ENCODE measurements at places on chromosomes 6 and 20.

DNA sequence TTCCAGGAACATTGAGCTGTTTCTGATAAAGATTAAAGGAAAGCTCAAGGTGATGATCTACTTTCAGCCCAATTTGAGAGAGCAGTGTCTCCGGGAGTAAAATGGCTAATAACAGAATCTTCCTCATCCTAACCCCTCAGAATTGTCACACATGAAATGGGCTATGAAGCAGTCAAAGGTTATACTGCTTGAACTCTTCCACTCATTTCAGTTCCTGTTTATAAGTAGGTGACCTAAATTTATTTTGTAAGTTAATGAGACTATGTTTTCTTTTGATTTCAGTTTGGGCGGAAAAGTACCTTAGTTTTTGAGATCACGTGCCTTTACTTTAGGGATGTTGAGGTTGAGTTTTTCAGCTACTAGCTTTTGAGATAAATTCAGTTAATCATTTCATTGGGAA is 47.2 kb downstream of the QKI start:
- no peak for DNase-seq

DNA sequence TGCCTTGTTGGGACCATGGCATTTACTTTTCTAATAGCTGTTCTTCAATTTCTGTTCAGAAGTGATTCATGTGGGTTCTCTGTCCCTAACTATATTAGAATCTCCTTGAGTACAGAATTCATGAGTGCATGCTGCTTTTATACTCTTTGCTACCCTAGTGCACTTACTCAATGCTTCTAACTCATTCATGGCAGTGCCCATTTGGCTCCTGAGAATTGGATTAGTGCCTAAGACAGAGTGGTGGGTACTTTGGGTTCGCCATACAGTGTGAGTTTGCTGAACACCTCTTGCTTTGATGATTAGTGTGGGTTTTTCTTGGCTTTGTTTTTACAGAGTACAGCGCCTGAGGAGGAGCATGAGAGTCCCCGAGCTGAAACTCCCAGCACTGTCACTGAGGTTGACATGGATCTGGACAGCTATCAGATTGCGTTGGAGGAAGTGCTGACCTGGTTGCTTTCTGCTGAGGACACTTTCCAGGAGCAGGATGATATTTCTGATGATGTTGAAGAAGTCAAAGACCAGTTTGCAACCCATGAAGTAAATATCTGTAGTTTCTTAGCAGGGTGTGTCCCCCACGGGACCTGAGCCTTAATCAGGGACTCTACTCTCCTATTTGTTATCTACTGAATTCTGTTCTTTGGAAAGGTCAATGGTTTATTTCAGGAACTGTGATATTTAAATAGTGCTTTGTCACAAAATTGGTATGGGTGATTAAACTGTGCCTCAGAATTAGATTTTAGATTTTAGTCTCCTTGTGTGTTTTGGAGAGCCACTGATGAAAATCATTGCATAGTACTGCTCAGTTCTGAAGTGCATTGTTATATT is 150.7 kb downstream of the UTRN start:
- DNase-seq: no peak

- no peak for DNase-seq
Measured at GRCh38 chr20:61217848-61218247, 34.2 kb upstream of the CDH4 start.

- DNase-seq: no peak
Measured at GRCh38 chr6:162068340-162068739, 659.2 kb downstream of the PRKN start.

- DNase-seq: no peak
Measured at GRCh38 chr6:45185403-45186251, 142.5 kb upstream of the RUNX2 start.

DNA sequence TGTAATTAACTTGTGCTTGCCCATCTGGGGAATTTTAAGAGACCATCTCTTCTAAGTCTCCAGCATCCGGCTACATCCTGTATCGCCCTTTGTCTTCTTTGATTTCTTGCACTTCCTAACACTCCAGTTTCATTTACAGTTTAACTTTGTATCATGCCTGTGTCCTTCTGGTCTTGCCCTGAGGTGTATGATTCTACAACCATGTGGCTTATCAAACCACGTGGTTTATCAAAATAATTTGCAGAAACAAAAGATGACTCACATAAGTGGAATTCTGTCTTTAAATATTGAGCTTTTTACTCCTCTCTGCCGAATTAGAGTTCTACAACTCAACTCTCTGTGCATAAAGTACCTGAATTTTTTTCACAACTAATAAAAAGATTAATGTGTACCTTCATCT is 580.7 kb downstream of the KIF16B start:
- no peak for DNase-seq

GRCh38 chr6:55994531-55994930 is 119.1 kb upstream of the BMP5 start:
- DNase-seq: no peak

- no peak for DNase-seq
Measured at GRCh38 chr6:14702678-14703077, 543.2 kb upstream of the JARID2 start.

GRCh38 chr6:22751223-22751622 is 181.9 kb downstream of the HDGFL1 start:
- DNase-seq: no peak

GRCh38 chr6:101826269-101826668 is 432.8 kb downstream of the GRIK2 start:
- DNase-seq: no peak

- no peak for DNase-seq
Measured at GRCh38 chr20:13333793-13334192, 112.7 kb downstream of the ISM1 start.

DNA sequence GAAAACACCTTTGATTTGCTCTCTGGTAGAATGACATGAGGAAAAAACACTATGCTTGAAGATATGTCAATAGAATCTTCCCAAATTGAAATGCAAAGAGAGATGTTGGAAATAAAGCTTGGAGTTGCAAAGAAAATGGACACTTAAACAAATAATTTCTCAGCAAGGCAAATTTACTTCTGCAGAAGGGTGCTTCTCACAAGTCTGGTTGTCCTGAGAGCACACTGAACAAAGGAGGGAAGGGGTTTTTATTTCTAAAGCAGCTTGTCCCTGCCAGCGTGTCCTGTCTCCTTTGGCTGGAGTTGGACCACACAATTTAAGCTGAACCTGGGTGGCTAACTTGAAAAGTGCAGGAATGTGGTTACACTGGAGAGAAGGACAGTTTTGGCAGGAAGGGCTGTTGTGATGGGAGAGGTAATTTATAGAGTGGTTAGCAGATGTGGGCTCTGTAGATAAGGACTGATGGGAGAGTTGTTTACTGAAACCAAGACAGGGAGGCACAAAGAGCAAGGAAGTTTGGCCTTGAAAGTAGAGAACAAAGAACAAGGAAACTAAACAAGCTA is 454.6 kb upstream of the EYS start:
- no peak for DNase-seq

DNA sequence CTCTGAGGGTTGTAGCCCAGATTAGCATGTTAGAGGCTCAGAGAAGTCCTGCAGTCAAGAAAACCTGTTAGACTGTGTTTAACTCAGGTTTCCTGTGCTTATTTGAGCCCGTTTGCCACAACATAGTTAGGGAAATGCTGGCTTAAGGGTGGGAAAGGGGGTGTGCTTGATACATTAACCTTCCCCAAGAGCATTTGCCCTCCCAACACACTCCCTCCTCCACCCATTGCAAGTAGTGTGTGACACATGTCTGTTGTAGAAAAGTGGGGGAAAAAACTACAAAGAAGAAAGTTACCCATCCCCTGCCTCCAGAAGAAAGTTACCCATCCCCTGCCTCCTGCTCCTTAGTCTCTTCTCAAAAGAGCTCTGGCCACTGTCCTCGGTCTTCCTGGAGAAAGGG is 36.8 kb upstream of the MRPS18A start:
- DNase-seq: no peak

- DNase-seq: no peak
Measured at GRCh38 chr20:21100578-21101452, 5.3 kb downstream of the LINC00237 start.

GRCh38 chr20:10863337-10864060 is 189.7 kb upstream of the JAG1 start:
- no peak for DNase-seq

DNA sequence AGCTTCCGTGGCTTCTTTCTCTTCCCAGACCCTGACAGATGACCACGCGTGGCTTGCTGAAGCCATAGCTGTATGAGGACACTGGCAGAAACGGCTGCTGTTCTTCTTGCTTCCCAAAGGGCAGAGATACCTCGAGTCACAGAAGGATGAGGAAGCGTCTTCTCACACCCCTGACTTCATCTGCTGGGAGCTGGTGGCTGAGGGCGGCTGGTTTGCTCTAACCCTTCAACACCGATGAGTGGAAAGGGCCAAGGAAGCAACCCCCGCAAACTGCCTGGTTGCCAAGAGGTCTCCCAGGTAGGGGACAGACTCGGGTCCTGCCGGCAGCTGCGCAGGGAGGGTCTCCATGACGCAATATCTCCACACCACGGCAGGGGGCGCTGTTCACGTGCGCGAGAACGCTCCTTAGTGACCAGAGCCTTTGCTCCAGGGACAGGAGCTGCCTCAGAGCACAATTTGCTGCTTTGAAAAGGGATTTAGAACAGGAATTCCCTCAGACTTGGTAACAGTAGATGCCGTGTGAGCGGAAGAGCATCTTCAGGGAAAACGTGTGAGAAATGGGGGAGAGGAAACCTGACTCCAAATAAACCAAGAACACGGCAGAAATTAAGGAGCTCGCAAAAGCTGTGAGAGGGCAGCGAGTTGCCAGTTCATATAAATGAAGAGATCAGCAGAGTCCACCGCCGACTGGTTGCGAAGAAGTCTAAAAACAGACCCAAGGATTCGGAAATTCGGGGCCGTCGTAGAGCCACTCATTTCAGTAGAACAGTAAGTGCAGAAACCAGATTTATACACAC is 80.2 kb downstream of the ERMARD start:
- DNase-seq: peak; percentile 65

DNA sequence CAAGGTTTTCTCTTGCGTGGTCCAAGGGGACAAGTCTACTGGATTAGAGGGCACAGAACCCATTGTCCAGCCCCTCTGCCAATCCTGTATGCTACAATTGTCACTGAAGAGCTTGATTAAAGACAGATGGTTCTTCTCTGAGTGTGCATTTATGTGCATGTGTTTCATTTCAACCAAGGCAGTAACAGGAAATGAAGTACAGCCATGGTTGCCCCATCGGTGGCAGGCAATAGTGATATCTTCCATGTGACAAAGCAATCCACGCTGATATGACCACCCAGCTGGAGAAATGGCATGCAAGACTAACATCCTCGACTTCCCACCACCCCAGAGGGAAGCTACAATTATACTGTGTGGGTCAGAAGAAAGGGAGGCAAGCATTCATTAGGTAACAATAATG is 85.5 kb downstream of the UNC5CL start:
- no peak for DNase-seq

- DNase-seq: no peak
Measured at GRCh38 chr6:133040094-133040802, 200.9 kb upstream of the EYA4 start.

- no peak for DNase-seq
Measured at GRCh38 chr20:49273696-49274277, 4.1 kb downstream of the ZNFX1 start.

GRCh38 chr6:44762496-44762895 is 375.0 kb downstream of the CDC5L start:
- no peak for DNase-seq

DNA sequence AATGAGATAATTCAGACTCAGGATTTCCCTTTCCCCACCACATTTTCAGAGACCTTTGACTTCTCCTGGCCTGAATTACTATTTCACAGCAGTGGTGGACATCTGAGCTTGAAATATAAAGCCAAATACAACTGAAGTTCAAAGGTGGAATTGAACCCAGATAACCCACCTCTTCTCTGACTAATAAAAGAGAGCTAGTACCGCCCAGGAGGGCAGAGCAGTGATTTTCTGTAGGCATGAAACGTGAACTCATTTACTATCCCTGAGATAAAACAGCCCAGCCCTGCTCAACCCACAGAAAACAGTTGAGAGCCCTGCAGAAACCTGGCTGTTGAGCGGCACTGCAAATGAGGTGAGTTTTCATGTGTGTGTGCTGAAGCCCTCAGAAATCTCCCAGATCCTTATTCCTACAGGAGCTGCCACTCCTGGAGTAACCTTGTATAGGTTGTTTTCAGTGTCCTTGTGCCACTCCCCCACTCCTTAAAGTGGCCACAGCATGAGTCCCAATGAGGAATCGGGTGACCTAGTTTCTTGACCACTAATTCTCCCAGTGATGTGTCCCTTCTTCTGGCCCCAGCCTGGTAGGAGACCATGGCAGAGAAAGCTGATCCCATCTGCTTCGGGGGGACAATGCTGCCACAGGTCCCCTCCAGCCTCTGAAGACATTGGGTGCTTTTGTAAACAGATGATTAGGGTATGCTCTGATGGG is 99.2 kb downstream of the NOL4L start:
- DNase-seq: no peak

- DNase-seq: no peak
Measured at GRCh38 chr6:142297996-142298753, 3.6 kb upstream of the ADGRG6 start.

DNA sequence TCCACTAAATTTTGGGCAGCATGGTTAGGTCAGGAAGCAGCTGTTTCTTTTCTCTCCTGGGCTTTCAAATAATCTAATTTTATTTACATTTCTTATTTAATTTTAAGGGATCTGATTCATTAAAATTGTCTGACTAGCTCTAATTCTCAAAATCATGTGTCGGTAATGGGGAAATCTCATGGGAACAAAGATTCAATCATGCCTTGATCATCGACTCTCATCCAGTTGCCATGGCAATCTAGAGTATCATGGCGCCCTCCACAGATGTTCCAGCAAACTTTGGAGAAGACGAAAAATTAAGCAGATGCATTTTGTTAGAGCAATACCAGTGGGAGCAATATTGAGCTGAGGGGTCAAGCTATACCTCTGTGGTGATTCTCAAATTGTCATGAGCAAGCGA is 358.0 kb upstream of the CDH4 start:
- no peak for DNase-seq

GRCh38 chr6:136365776-136366354 is 76.2 kb upstream of the BCLAF1 start:
- no peak for DNase-seq

GRCh38 chr6:106751501-106752252 is 122.3 kb downstream of the QRSL1 start:
- no peak for DNase-seq

- DNase-seq: no peak
Measured at GRCh38 chr20:10714236-10714975, 40.6 kb upstream of the JAG1 start.

DNA sequence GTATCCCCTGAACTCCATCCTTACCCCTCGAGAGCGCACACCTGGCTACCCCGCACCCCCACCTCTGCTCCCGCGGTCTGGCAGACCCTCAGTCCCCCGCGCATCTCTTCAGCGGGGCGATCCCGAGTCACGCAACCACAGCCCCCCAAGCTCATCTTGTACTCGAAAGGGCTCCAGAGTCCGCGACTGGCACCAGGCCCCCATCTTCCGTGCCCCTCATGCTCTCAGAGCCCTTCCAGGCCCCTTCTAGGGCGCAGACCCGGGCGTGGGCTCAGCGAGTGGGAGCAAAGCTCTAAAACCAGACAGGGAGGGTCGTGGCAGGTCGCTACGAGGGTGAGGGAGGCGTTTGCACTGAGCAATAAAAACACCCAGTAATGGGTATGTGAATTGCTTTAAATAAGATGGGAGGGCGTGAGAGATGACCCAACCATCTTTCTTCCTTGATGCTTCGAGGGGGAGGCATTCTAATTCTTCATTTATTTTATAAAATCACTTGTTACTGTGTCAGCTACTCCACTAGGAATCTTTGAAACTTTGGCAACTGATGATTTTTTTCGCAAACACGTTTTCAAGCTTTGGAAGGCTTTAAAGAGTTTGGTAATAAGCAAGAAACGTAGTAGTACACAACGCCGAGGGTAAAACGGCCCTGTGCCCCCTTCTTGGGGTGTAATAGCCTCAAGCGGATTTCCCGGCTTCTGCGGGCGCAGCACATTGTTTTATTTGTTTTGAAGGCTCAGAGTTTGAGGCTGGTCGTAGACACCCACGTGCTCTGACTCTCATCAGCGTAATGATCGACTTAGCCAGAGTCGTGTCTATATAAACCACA is 42.6 kb upstream of the SUPT3H start:
- peak; percentile 53 for DNase-seq
